ENCODE measurements at places on chromosomes 5 and 9.

DNA sequence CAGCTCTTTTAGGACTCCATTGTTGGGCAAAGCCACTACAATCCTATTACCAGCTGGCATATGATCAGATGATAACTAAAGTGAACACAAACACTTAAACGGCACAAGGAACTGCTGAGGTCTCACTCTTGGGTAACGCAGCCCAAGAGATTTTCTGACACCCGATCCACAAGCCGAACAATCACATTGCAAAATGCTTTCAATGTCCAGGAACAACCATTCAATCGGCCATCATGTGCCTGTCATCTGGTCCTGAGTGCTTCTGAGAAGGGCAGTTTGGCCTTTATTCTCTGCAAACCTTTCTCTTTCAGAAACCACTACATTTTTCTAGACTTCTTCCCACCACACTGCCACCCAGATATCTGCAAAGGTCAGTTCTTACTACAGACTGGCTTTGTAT is 283.1 kb downstream of the GLIS3 start:
- no peak for DNase-seq

DNA sequence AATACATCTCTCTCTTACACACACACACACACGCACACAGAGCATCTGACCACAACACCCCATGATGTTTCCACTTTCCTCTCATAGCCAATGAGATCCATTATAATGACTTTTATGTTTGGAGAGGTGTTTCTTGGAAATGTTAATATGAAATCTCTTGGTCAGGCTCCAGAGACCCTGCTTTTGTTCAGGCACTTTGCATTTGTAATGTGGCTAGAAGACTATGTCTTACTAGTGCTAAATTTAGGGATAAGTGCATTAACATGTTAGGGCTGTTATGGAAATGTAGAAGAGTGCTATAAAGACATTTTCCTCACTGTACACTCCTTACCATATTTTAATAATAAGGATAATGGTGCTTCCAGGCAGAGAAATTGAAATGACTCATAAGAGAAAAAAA is 3.8 kb downstream of the CDH9 start:
- no peak for DNase-seq

DNA sequence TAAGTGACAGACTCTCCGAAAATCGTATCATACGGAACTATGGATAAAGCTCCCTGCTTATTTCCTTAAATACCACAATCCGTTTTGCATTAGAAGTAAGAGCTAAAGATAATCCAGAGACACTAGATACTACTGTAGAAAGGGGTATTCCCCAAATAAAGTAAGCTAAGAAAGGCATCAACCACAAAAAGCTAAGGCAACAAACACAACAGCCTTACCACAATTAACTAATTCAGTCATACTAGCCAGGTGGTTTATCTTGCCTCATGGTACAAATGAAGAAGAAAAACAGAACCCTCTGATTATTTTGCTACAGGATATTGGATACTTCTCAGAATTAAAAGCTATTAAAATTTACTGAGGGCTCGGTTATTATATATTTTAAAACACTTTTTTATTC is 14.1 kb downstream of the ERP44 start:
- DNase-seq: no peak

DNA sequence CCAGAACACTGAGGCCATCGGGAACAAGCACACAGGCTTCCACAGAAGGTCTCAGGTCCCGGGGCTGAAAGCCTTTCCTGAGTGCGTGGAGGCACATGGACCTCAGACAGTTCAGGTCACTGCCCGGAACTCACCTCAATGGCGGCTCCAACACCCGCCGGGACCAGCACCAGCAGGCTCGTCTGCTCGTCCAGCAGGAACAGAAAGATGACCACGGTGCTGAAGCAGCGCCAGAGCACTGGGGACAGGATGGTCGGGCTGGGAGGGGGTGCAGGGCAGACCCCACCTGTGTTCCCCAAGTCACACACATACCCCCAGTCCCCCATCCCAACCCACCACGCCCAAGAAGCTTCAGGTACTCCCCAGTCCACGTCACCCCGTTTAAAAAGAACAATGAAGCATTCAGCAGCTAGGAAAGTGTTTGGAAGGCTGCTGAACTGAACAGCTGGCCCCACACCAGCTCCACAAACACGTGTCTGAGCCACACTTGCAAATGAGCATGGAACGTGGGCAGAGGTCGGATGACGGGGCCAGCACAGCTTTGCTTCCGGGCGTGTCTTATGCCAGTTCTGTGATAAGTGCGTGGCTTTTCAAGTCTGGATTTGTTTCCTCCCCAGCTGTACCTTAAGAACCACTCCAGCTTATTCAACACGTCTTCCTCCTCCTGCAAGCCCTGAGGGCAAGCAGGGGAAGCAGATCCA is 14.6 kb downstream of the CLPTM1L start:
- no peak for DNase-seq

GRCh38 chr9:124030969-124031451 is 19.4 kb downstream of the LHX2 start:
- no peak for DNase-seq
